ENCODE measurements at places on chromosomes 6 and 20.

DNA sequence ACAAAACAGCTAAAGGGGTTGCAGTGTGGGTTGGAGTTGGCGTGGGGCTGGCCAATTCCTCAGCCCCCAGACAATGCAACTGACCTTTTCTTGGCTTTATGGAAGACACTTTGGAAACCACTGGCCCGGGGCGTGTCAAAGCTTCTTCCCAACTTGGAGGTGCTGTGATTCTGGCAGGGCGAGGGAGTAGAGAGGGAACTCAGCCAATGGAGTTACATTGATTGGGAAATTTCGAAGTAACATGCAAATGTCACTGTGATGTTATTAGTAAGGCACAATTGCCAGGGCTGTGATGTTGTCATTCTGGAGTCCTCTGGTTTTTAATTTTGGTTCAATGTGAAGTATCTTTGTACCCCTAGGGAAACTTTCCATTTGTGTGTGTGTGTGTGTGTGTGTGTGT lies 41.5 kb upstream of the EPB41L1 start:
- DNase-seq: no peak

- no peak for DNase-seq
These were observed 60.6 kb upstream of the RREB1 start for GRCh38 chr6:7047128-7047527.

- DNase-seq: no peak
These were observed 30.4 kb downstream of the SERPINB9 start for GRCh38 chr6:2872423-2873358.

DNA sequence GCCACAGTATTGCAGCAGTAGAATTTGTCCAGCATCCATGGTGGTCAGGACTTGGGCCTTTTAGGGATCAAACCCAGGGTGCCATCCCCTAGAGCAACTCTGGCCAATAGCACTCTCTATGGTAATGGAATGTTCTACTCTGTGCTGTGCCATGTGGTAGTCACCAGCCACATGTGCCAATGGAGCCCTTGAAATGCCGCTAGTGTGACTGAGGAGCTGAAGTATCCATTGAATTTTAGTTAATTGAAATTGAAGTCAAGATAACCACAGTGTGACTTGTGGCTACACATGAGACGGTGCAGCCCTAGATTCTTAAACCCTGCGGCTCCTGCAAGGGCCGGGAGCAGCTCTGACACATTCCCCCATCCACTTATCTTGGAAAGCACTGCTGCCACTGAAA lies 54.6 kb downstream of the SLC2A10 start:
- no peak for DNase-seq

- DNase-seq: no peak
These were observed 47.6 kb downstream of the HTR1B start for GRCh38 chr6:77415706-77416105.

Measured in fibroblast of the conjunctiva (primary cell).